ENCODE measurements at places on chromosomes 12 and 14.

DNA sequence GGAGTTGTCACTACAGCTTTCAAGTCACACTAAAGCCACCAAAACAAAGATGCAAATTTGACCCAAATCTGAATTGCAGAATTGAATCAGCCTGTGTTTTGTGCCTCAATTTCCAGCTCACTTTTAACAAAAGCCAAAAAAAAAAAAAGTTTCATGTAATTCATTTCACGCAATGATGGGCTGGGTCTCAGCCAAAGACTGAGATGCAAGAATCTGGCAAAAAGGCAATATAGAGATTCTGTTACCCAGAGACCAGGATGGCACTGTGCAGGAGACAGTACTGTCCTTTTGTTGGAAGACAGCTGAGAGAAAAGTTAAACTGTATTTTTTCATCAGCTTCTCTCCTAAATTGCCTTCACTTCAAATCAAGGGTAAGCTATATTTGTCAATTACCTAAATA lies 205.7 kb upstream of the NPAS3 start:
- DNase-seq: no peak

- no peak for DNase-seq
Measured at GRCh38 chr12:50066402-50066801, 9.0 kb downstream of the ASIC1 start.

DNA sequence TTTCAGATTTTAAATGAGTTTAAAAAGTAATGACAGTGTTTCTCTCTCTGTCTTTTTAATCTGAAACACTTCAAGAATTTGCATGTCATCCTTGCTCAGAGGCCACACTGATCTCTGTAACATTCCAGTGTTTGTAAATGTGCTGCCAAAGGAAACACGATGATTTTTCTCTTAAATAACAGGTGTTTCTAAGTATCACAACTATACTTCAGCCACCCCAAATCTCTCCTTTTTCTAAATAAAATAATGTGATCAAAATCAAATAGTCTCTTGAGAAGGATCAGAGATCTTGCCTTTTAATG lies 3.3 kb upstream of the GALC start:
- no peak for DNase-seq

- DNase-seq: no peak
Measured at GRCh38 chr12:63440048-63440447, 228.2 kb downstream of the DPY19L2 start.

GRCh38 chr14:106038263-106038662 lies 511.9 kb downstream of the TMEM121 start:
- DNase-seq: no peak

DNA sequence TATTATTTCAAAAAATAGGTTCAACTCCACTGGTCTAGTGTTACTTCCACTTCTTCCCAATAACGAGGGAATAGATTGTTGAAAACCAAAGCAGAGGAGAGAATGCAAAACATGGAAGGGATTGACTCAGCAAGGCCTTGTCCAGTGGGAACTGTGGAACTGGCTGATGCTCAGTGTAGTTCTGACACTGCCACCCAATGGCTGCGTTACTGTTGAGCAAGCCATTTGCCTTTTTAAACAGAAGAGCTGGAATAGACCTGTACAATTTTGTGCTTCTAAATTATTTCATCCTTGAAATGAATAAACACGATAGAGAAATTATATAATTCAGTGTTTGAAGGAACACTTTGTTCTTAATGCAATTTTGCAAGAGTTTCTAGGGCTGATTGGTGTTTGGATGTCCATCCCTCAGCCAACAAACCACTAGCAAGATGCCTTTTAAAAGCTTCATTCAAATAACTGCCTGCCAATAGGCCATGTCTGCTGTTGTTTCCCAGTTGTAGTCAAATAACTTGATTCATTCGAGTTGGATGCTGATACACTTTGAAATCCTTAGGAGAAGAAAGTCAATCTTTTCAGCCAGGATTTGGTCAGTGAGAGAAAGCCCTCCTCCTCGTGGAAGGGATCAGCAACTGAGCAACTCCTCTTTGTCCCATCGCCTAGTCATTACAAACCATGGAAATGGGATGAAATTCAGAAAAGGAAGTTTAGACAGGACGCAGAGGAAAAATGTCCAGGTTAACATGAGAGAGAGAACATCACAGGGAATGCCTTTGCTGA lies 7.3 kb upstream of the MGP start:
- DNase-seq: no peak

DNA sequence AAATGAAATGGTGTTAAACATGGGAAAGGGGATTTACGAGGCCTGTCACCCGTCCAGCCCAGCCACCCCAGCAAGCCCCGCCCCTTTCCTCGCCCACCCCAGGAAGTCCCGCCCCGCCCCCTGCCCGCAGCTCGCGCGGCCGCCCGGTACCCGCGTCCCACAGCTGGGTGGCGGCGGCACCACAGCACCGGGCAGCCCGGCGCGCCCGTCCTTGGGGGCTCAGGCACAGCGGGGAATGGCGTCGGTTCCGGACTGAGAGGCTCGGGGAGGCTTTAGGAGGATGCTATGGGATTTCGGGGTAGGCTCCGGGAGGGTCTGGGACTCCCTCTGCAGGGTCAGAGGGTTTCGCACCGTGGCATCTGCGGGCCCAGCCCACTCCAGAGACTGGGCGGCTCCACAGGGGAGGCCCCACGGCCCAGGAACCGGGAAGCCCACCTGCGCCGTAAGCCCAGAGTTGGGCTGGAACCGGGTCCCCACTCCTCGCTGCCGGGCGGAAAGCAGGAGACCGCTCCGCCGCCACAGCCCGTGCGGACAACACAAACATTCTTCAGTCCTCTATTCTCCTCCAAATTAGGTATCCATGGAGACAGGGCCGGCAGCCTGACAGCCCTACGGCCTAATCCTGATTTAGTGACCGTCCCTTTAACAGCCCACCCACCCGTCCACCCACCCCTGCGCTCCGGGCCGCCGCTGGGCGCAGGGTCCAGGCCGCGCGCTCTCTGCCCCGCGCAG lies 1.4 kb downstream of the FIGNL2 start:
- DNase-seq: no peak

DNA sequence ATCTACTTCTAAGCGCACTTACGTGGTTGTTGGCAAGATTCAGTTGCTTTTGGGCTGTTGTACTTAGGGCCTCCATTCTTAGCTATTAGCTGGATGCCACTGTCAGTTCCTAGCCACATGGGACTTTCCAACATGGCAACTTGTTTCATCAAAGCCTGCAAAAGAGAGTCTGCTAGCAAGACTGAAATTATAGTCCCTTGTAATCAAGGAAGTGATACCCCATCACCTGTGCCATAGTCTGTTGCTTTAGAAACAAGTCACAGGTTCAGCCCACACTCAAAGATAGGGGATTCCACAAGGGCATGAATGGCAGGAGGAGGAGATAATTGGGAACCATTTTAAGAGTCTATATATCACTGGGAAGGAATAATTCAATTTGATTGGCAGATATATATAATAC lies 27.1 kb upstream of the SLC17A8 start:
- DNase-seq: no peak

DNA sequence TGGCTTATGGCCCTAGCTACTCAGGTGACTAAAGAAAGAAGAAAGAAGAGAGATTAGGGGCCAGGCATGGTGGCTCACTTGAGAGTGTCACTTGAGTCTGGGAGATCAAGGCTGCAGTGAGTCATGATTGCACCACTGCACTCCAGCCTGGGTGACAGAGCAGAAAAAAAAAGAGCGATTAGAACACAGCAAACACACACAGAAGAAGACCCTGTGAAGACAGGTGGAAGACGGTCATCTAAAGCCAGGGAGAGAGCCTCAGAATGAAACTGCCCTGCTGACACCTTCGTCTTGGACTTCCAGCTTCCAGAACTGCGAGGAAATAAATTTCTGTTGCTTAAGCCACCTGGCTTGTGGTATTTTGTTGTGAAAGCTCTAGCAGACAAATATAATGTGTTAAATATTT lies 17.5 kb upstream of the PPP1CC start:
- DNase-seq: no peak

DNA sequence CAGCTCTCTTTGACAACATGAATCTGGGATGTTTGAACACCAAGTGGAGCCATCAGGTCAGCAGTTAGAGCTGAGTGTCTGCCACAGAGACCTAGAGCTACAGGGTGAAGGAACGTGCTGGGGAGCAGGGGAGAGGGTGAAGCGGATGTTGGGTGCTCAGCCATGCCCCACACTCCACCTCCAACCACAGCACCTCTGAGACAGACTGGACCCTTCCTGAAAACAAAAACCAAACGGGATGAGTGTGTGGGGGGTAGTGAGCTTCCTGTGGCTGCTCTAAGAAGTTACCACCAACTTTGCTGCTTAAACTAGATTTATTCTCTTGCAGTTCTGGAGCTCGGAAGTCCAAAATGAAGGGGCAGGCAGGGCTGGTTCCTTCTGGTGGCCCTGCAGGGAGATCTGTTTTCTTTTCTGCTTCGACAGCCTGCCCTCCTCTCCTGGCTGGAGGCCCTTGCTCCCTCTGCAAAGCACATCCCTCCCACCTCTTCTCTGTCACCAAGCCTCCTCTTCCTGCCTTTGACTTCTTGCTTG lies 5.6 kb upstream of the GOLGA3 start:
- DNase-seq: no peak

- DNase-seq: no peak
Measured at GRCh38 chr12:40192704-40193255, 32.0 kb upstream of the LRRK2 start.

DNA sequence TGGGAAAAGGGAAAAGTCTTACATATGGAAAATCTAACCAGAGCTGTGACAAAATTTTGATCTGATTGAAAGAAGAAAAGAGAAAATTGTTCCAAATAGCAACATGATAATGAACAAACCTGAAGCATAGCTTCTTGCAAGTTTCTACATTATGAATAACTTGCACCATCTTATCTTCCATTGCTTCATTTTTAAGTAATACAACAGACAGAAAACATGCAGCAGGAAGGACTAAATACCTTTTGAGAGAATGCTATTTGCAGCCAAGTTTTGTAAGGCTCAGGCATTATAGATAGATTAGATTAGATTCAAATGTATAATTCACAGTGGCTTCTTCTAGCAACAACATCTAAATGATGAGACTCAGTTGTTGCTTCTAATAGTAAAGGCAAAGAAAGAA lies 441.4 kb downstream of the AEBP2 start:
- DNase-seq: no peak

DNA sequence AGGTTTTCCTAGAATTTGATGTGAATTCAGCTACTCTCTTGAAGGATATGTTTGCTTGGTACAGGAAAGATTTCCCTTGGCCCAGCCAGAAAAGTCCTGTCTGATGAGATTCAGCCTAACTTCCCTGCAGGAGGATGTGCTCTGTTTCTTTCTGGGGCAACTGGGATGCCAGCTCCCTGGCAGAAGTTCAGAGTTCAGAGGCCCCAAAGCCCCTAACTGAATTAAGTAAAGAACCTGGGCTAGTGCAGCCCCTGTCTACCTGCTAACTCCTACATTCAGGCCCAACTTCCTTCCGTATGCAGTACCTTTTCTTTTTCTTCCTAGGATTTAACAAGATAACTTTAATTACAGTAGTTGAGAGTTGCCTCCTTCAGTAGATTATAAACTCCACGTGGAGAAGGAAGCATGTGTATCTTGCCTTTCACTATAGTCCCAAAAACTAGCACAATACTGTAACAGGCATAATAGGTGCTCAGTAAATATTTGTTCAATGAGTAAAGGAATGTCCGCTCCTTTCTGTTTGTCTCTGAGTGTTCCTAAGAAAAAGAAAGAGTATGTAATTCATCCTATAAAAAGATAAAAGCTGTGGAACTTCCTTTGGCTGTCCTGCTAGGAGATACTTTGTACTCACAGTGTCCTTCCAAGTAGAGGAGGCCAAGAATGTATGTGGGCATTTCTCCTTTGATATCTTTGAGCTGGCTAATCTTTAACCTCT lies 141.0 kb downstream of the SLC8A3 start:
- DNase-seq: no peak

DNA sequence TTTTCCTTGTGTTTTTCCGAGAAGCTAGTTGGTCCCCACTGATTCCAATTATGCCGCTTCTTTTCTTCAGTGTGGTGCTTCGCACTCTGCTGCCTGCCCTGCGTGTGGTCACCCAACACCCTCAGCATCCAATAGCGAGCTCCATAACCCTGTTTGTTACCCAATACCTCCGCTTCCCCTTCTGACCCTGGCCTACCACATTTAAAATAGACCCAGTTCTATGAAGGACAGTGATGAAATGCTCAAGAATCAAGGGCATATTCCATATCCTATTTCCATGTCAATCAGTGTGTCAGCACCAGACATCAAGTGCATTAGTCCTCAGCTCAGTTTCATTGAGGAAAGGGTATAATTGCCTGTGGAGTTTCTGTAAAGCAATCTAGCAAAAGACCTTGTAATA lies 9.5 kb downstream of the NDRG2 start:
- no peak for DNase-seq

- no peak for DNase-seq
Measured at GRCh38 chr14:22271838-22272799, 316.9 kb downstream of the DAD1 start.

DNA sequence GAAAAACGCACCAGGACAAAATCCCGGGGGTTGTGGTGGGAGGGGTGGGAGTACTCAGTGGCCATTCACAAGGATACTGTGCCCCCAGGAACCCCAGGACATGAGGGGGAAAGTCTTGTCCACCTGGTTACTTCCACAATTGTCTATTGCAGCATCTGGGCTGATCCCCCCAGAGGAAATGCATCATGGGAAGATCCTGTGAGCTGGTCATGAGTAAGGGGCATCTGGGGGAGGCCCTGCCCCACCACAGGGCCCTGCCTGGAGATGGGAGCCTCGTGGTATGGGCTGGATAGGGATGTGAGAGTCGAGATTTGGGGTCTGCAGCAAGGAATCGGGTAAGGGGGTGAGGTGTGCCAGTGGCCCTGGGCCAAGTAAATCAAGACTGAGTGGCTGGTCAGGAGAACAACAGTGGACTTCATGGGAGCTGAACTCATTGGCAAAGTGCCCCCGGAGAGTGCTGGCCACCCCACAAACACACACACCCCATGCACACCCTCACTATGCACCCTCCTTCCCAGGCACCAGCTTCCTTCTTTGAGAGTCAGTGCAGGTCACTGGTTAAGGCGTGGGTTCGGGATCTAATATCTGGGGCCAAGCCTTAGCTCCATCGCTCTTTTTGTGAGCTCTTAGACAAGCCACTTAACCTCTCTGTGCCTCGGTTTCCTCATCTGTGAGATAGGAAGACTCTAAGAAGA lies 3.0 kb upstream of the SERPINA1 start:
- no peak for DNase-seq

DNA sequence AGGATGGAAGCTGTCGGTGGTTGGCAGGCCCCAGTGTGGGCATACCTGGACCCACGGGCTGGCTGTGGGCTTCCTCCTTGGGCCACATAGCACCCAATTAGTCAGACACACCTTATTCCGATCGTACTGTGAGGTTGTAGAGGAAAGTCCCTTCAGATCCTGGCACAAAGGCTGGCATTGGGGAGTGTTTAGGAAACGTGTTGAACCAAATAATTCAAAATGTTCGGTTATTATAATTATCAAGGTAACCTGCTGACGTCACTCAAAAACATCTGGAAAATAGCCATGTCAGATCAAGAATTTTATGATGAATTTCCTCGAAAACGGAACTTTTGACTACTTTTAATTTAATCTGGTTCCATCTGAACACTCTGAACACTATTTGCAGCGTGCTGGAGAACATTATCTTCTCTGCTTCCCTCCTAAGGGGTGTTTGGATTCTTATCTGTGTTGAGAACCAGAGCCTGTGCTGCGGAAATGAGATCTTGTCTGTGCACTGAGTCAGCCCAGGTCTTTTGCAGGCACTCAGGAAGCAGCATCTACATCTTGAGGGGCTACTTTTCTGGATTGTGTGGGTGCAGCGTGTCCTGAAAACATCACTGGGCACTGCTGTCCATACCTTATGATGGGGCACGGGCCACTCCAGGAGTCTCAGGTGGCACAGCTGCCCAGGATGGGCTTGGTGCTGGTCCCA lies 100.3 kb downstream of the SLC25A47 start:
- DNase-seq: no peak

- no peak for DNase-seq
Measured at GRCh38 chr12:108337235-108338223, 1.6 kb downstream of the CMKLR1 start.

GRCh38 chr12:91703491-91704283 lies 442.0 kb downstream of the BTG1 start:
- DNase-seq: no peak
